ENCODE measurements at places on chromosomes 16 and 17.

- no peak for DNase-seq
These were observed 335.9 kb upstream of the TNRC6C start for GRCh38 chr17:77622647-77623046.

- DNase-seq = no peak
These were observed 4.7 kb upstream of the GRB2 start for GRCh38 chr17:75410141-75410540.

- no peak for DNase-seq
These were observed 115.3 kb downstream of the SLC39A11 start for GRCh38 chr17:72976971-72977770.

DNA sequence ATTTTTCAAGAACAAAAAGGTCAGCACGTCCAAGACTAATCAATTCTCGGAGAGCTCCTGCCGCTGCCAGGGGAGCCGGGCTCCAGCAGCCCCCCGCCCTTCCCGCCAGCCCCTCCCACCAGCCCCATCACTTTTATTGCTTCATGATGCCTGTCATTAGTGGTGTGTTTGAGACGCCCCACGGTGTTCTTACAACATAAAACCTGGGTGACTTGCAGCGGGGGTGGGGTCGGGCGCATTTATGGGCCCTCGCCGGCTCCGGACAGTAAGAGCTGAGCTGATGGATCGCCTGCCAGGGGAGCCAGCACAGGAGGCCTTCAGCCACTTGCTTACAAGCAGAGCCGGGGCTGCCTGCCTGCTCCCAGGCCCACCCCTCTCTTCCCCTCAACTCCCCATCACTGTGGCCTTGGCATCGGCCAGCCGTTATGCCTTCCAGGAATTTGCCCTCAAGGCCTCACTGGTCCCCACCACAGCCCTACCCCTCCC is 82.9 kb upstream of the CBX4 start:
- DNase-seq = no peak

GRCh38 chr16:54921206-54921824 is 9.3 kb upstream of the IRX5 start:
- DNase-seq = no peak

GRCh38 chr16:86994215-86994614 is 323.0 kb downstream of the C16orf95 start:
- DNase-seq = no peak

DNA sequence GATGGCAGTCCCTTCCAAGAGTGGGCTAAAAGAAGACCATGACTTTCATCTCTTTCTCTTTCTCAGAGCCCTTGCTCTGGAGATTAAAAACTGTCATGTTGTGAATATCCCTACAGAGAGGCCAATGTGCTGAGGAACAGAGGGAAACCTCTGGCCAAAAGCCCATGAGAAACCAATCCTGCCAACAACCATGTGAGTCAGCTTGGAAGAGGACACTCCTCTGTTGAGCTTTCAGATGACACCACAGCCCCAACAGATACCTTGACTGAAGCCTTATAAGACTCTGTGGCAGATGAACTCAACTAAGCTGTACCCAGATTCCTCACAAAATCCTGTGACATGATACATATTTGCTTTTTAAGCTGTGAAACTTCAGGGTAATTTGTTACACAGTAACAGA is 19.6 kb downstream of the CPPED1 start:
- DNase-seq = no peak

- no peak for DNase-seq
These were observed 46.8 kb downstream of the ZFPM1 start for GRCh38 chr16:88499836-88500251.

DNA sequence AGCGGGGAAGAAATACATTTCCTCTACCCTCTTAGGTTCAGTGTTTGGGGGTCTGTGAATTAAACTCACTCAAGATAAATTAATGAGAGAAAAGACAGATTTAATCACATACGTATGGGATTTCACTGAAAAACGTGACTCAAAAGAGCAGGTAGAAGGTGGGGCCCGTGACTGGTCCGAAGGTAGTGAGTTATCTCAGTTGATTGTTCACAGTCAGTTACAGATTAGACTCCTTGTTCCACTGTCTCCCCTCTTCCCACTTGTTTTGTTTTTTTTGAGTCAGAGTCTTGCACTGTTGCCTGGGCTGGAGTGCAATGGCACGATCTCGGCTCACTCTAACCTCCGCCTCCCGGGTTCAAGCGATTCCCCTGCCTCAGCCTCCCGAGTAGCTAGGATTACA is 301.2 kb downstream of the SEC14L1 start:
- DNase-seq = no peak

DNA sequence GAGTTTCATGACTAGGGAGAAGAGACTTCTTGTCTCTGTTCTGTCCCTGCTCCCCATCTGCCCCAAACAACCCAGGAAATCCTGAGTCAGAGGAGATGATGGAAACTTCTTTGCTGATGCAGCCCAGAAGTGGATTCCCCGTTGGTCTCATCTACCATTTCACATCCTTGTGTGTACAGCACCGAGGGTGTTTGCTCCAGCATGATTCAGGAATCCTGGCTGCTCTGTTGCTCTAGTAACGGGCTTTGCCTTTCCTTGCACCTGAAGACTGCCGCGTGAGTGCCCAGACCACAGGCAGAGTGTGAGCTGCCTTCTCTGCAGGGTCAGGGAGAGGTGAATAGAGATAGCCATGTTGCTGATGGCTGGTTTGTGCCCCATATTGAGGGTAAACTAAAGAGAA is 408.4 kb downstream of the CPPED1 start:
- no peak for DNase-seq

DNA sequence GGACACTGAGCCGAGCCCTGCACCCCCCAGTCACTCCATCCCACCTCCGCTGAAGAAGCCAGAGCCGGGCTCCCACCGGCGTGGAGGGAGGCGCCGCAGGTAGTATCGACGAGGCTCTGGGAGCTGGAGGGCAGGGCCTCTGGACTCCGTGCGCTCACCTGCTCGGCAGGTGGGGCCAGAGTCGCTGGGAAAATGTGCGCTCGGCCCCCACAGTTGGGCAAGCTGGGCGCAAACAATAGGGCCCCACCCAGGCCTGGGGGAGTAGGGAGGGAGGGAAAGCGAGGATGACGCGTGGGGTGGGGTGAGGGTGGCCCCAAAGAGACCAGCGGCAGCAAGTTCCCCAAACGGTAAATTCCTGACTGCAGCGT is 668 bp downstream of the JUP start:
- peak; percentile 82 for DNase-seq

GRCh38 chr16:54077050-54077821 is 209.4 kb downstream of the IRX3 start:
- no peak for DNase-seq

- no peak for DNase-seq
These were observed 344.8 kb downstream of the SNX29 start for GRCh38 chr16:12321311-12321842.

- peak; percentile 79 for DNase-seq
These were observed 76.7 kb downstream of the CHD9 start for GRCh38 chr16:53131363-53132071.

GRCh38 chr17:70653850-70654249 is 484.5 kb downstream of the KCNJ2 start:
- DNase-seq = no peak

GRCh38 chr17:75146592-75146991 is 7.7 kb downstream of the JPT1 start:
- DNase-seq = no peak

GRCh38 chr17:78219396-78220150 is 5.5 kb downstream of the BIRC5 start:
- DNase-seq = no peak

DNA sequence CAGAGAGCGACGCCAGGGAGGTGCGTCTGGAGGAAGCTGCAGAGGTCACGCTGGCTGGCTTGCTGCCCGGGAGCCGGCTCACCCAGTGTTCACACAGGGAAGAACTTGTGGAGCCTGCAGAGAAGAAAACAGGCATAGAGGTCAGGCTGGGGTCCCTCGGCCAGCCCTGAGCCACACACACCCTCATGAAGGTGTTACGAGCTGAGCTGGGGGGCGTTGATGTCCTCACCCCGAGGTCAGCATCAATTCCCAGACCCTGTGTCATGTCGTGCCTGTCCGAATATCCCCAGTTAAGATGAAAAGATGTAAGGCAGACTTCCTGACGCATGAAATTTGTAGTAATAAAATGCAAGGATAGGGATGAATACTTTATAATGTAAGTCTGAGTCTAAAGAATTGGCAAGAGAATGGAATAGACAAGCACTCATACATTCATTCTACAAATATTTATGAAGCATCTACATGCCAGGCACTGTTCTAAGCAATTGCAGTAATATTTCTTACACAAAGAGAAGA is 77.1 kb downstream of the USP31 start:
- peak; percentile 63 for DNase-seq

DNA sequence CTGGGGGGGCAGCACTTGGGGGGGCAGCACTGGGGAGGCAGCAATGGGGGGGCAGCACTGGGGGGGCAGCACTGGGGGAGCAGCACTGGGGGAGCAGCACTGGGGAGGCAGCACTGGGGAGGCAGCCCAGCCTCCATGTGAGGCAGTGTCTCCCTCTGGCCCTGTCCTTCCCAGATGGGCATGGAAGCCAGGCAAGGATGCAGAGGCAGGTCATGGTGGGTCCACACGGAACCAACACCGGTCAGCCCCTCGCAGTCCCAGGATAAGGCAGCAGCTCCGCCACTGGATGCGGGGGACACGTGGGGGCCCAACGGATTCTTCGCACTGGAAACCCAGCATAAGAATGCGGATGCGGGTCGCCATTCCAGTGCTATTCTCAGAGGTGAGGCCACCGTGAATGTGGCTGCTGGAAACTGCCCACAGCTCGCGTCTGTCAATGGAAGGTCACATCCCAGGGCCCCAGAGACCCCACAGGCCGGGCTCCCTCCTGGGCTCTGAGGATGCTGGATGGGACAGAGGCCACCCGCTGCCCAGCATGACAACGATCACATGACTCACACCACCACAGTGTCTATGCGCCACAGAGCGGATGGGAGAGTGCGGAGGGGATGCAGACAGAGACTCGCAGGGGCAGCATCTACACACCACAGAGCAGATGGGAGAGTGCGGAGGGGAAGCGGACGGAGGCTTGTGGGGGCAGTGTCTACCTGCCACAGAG is 59.0 kb downstream of the LMF1 start:
- no peak for DNase-seq

DNA sequence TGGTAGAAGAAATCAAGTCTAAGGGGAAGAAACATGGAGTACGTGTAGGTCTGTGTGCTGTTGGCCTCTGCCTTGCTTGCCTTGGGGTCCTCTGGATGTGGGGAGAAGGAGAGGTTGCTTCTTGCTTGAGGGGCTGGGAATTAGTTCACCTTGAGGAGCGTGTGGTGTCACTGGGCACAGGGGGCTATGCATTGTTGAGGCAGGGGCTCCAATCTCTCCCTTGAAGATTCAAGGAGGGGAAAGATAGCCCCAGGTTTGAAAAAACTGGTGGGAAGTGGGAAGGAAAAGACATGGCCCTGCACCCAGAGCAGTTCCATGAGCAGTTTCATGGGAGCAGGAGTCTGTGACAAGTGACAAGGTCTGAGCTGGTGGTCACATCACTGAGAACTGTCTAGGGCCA is 103.4 kb downstream of the CYLD start:
- no peak for DNase-seq

GRCh38 chr17:81601525-81602120 is 35.3 kb downstream of the NPLOC4 start:
- DNase-seq = no peak

DNA sequence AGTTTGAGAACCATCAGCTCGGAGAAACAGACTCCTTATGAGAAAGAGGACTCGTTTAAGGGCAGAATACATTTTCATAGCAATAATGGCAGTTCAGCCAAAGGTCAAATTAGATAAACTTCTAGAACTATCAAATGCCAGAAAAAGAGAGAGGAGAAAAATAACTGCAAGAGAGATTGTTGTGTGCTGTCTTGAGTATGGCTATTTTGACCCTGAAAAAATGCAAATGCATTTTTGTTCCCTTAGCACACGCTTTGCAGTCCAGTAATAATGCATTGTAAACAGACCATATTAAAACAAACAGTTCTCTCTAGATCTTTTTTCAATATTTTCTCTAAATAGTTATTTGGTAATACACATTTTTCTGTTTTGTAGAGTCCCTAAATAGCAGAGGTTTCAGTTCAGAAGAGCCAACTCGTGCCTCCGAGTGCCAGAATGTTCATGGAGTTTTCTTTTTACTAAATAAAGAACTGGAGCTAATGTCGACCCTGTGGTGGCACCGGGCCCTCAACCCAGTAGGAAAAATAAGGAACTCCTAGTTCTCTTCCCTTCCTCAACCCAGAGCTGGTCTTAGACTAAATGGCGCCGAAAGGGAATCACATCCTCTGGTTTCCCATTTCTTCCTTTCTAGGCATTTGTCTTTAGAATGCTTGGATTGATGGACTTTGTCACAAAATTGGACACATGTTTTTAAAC is 298.0 kb downstream of the MAP2K4 start:
- no peak for DNase-seq

DNA sequence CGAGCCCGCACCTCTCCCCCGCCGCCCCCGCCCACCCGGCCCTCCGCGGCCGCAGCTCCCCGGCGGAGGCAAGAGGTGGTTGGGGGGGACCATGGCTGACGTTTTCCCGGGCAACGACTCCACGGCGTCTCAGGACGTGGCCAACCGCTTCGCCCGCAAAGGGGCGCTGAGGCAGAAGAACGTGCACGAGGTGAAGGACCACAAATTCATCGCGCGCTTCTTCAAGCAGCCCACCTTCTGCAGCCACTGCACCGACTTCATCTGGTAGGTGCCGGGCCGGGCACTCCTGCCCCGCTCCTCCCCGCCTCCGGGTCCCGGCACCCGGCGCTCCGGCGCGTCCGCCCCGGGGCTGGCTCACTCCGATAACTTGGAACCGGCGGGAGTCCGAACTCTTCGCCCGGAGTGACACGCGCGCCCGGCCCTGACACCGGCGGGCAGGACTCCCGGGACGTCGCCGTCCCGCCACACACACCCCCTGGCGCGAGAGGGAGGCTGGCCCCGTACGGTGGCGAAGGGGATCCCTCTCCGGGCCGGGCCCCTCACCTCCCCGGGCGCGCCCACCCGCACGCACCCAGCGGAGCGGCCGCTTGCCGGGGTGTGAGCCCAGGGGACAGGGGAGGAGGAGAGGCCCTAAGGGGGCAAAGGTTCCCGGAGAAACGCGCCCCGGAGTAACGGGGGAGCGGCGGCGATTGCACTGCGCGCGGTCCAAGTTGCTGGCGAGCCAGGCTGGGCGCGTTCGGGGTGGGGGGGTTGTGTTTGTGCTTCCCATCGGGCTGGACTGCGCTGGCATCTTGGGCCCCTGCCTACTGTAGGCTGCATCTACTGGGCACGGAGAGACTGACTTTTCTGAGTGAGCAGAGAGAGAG is 581 bp downstream of the PRKCA start:
- peak; percentile 67 for DNase-seq

- no peak for DNase-seq
These were observed 1.6 kb upstream of the GLP2R start for GRCh38 chr17:9824094-9824493.

Measured in lower lobe of right lung (tissue), 2 donors.